Midbrain (tissue), 1 donor: ENCODE measurements at places on chromosomes 1 and 21.
A peak's percentile ranks its signal among the peaks of the same experiment; 100 is the strongest.

DNA sequence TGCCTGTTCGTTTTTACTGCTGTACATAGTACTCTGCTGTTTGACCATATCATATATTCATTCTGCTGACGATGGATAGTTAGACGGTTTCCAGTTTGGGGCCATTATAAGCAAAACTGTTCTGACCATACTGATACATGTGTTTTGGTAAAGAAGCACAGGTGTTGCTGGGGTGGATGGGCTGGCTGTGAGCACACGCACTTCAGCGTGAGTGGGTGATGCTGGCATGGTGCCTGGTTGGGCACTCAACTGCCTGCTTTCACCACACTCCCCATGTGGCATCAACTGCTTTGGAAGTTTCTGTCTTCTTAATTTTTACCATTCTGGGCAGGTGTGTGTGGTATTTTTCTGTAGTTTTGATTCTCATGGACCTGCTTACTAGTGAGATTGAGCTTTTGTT lies 37.3 kb downstream of the ADARB1 start:
- no peak for DNase-seq

GRCh38 chr1:85087659-85088407 lies 39.5 kb upstream of the MCOLN3 start:
- DNase-seq: no peak

- no peak for DNase-seq
Observed at GRCh38 chr1:72918940-72919339, 636.6 kb upstream of the NEGR1 start.

DNA sequence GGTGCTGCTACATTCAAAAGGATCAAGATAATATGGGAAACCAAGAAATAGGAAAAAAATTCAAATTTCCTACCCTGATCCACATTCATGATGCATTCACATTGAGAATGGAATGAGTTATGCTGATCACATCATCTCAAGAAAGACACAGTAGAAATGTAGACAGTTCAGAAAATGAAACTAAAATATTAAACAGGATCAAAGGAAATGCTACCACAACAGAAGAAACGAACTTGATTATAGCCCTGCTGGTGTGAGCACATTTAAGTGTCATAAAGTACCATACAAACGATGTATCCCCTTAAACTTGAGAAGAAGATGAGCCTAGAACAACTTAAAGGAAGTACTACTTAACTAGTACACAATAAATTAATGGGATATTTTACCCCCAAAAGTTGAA lies 21.3 kb downstream of the SYDE2 start:
- no peak for DNase-seq

DNA sequence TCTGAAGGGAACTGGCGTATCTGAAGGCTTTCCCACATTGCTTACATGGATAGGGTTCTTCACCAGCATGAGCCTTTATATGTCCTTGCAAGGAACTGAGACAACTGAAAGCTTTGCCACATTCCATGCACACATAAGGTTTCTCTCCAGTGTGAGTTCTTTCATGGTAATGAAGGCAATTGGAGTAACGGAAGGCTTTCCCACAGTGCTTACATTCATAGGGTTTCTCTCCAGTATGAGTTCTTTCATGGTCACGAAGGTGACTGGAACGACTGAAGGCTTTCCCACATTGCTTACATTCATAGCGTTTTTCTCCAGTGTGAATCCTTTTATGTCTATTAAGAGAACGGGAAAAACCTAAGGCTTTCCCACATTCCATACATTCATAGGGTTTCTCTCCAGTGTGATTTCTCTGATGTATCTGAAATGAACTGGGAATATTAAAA lies 15.0 kb downstream of the ZNF124 start:
- no peak for DNase-seq

GRCh38 chr21:36749935-36750575 lies 51.1 kb downstream of the SIM2 start:
- DNase-seq: no peak

DNA sequence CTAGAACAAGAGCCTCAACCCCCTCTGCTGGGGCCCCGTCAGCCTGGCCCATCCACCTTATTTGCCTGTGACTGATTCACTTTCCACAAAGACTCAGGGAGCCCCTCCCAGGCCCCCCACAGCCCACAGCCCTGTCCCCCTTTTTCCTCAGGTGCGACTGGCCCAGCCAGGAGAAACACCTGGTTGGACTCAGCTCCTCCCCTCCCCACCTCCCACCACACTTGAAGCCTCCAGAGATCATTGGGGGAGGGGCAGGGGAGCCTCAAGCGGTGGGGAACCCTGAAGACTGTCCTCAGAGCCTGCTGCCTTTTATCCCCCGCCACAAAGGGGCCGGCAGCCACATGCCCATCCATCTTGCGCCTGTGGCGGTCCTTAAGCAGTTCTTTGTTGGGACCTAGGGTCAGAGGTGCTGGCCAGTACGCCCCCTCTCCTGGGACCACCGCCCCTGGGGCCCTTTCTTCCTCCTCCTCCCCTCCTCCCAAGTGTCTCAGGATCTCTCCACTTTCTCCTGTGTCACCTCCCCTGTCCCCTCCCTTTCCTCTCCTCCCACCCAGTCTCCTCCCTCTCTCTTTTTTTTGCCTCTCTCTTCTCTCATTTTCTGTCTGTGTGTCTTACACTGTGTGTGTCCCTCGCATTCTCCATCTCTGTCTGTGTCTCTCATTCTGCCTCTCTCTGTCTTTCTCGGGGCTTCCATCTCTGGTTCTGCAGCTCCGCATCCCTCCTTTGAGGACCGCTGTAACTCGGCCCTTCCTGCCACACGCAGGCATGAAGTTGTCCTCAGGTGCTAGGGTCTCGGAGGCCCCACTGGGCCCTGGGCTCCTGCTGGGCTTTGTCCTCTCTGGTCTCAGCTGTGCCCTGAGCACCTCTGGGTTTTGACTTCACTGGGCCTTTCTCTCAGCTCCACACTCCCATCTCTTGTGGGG lies 12.2 kb downstream of the CRABP2 start:
- DNase-seq: no peak

DNA sequence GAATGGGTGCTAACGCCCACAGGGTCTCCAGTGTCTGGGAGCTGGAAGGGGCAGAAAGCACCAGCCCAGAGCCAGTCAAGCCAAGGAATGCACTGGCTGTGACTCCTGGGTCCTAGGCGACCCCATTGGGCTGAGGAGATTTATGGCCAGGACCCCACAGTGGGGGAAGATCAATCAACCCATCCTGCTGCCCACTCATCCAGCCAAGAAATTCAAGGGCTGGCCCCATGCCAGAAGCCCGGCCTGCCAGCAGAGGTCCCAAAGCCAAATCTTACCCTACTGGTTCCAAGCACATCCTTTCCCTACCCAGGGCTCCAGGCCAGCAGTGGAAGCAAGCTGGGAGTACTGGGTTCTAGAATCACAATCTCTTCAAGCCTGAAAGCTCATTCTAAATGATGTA lies 6.8 kb upstream of the PDZK1IP1 start:
- DNase-seq: no peak

DNA sequence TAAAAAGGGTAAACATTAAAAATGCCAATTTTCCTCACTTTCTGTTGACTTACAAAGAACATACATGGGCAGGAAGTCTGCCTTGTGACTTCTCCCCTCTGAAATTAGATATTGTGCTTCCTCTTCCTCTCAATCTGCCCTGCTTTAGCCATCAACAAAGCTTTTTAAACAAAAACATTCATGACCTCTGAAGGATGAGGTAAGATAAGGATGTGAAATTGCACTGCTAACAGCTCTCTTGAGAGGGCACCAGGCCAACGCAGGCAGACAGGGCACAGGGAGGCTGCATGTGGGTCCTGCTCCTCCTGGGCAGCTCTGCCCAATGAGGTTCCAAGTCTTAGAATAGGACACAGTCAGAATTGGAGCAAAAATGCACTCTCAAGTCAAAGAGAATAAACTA lies 62.1 kb downstream of the DEGS1 start:
- peak; percentile 22 for DNase-seq

GRCh38 chr21:34932233-34932632 lies 116.9 kb downstream of the RUNX1 start:
- DNase-seq: no peak

GRCh38 chr1:17393230-17393629 lies 21.2 kb downstream of the PADI6 start:
- DNase-seq: no peak

- DNase-seq: no peak
Observed at GRCh38 chr1:165116732-165117131, 239.8 kb downstream of the LMX1A start.

DNA sequence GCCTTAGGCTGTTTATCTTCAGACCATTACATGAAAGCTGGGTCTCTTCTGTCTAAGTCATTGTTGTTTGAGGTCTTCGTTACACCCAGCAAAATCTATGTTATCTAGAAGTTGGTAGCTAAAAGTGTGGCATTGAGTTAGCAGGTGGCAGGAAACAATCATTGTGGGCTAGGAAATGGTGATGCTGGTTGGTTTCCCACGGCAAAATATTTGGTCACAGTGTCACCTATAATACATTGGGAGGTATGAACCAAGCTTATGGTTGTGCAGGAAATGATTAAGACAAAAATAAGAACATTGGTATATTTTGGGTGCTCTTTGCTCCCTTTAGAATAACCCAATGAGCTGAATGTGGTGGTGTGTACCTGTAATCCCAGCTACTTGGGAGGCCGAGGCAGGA lies 169.7 kb downstream of the TRIM33 start:
- DNase-seq: no peak

DNA sequence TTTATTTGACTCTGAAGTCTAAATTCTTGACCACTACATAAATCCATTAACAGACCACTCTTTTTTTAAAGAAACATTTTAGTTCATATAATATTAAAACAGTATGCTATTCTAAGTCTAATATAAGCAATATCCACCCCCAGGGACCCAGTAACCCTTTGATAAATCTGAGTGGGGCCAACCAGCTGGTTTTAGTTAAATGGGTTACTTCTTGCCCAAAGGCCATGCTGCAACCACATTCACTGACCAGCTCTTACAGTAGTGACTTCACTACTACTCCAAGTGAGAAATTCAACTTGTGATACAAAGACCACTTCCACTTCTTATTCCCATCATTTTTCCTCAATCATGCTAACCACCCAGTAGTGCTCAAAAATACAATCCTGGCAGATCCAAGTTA lies 20.5 kb downstream of the FUBP1 start:
- no peak for DNase-seq

DNA sequence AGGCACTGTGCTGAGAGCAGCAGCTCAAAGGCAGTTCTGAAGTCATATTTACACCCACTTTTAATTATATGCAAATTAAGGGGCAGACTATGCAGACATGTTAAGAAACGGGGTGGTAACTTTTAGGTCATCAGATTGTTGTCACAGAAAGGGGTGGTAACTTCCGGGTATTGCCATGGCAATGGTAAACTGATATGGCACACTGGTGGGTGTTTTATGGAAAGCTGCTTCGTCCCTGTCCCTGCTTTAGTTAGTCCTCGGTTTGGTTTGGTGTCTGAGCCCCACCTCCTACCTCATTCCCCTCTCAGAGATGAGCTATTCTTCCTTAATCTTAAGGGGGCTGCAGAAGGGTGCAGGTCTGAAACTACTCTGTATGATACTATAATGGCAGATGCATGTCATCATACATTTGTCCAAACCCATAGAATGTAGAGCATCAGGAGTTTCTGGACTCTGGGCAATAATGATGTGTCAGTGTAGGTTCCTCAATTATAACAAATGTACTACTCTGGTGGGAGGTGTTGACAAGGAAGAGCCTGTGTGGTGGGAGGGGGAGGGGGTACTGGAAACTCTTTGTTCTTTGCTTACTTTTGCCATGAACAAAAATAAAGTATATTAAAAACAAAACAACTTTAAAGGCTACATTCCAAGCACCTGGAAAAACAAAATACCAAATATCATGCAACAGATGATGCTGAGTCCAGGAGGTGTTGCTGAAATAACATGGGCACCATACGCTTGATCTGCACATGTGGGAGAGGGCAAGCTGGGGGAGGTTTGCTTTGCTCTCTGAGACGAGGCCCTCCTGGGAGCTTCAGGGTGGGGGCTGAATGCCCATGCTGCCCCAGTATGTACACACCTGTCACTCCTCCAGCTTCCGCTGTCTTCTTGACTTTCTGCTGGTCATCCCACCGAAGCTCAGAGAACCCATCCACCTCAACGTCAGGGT lies 6.3 kb downstream of the PARP1 start:
- no peak for DNase-seq

DNA sequence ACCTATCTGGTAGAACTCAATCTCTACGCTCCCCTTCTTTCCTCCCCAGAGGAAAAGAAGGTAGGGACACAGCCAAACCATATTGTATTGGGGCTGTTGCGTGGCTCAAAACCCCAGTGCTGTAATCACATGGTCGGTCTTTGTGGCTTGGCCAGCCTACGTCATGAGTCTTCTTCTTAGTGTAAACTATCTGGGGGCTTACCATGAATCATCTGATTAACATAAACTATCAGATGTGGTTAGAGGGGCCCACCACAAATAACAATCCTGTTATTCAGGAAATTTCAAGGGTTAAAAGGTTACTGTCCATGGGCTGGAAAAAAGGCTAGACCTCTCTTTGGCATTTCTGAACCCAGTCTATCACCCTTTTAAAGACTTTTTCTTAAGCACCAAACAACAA lies 49.5 kb upstream of the GPR52 start:
- DNase-seq: no peak

GRCh38 chr1:177902266-177902665 lies 67.6 kb downstream of the SEC16B start:
- DNase-seq: peak; percentile 8

DNA sequence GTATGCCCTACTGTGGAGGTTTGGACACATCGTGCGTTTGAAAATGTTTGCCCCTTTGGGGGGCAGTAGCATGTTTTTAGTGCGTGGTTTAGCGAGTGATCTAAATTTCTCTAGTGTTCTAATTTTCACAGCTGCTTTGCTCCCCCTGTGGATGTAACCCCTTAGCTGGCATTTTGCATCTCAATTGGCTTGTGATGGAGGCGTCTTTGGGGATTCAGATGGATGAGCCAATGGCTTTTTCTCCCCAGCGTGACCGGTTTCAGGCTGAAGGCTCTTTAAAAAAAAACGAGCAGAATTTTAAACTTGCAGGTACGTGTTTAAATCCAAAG lies 836 bp downstream of the CDC7 start:
- DNase-seq: peak; percentile 63

DNA sequence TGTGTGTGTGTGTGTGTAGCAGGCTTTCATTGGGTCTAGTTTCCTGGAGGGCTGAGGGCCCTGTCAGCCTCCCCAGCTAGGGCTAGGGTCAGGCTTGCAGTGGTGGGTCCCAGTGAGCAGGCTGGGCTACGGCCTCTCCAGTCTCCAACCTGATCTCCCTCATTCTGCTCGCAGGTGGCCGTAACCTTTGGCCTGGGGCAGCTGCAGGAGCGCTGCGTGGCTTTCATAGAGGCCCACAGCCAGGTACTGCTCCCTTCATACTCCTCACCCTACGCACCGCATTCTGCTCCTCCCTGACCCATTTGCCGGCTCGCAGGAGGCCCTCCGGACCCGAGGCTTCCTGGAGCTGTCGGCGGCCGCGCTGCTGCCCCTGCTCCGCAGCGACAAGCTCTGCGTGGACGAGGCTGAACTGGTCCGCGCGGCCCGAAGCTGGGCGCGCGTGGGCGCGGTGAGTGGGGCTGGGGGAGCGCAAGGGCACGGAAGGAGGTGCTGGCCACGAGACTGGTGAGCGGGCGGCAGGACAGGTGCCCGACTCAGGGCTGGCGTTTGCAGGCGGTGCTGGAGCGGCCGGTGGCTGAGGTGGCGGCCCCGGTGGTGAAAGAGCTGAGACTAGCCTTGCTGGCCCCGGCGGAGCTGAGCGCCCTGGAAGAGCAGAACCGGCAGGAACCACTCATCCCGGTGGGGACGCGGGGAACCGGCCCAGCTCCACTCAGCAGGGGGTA lies 4.7 kb downstream of the BTBD19 start:
- no peak for DNase-seq

- DNase-seq: no peak
Observed at GRCh38 chr1:50934838-50935237, 25.2 kb downstream of the FAF1 start.

- DNase-seq: peak; percentile 58
Observed at GRCh38 chr1:23177438-23178380, 9.1 kb upstream of the LUZP1 start.

GRCh38 chr1:3727042-3727824 lies 25.0 kb upstream of the CCDC27 start:
- DNase-seq: peak; percentile 59
